ENCODE measurements at places on chromosomes 3 and 15.

DNA sequence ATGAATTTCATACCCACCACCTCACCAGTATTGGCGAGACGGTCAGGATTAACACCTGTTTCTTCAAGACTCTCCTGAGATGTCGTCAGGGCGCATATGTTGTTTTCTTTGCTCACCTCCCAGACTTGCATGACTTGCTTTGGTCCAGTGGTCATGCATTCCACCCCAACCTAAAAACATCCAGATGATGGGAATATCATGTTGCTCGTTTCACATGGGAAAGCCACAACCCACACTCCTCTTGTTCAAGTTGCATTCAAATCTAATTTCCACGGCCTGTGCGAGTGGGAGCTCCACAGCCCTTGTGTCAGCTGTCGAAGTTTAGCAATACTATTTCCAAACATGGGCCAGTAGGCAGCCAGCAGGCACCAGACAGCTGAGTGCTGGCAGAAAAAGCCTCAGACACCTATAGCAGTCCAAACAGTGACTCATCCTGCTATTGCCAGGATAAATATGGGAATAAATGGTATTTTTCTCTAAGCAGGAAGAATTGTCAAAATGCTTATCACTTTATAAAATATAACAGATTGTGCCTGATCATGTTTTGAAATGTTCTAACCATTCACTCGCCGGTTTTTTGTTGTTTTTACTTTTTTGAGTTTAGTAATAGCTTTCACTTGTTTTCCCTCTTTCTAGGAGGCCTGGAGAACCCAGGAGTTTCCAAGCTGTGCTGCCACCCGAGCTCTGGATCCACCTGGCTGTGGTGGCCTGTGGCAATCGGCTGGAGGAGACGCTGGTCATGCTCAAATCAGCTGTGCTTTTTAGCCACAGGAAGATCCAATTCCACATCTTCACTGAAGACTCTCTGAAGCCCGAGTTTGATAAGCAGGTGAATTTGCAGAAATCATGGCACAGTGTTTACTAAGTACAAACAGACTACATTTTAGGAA is 20.1 kb downstream of the GXYLT2 start:
- no peak for DNase-seq

DNA sequence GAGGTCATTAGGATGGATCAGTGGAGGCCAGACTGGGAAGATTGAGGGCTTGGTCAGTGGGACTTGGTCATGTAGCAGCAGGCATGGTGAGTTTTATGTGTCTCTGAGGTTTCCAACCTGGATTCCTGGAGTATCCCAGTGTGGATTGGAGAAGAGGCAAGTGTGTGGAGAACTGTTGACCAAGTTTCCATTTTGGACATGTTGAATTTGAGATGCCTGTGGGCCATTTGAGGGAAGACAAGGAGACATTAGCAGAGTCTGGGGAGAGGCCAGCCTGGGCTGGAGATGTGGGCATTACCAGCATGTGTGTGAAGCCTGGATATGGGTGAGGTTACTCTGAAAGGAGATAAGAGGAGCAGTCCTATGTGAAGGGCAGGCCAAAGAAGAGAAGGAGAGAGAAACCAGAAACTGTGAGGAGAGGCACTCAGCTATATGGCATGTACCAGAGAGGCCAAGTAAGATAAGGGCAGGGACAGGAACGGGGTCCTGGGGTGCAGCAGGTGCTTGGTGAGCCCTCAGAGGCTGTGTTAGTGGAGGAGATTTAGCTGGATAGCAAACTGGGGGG is 4.3 kb downstream of the SLC25A38 start:
- no peak for DNase-seq

DNA sequence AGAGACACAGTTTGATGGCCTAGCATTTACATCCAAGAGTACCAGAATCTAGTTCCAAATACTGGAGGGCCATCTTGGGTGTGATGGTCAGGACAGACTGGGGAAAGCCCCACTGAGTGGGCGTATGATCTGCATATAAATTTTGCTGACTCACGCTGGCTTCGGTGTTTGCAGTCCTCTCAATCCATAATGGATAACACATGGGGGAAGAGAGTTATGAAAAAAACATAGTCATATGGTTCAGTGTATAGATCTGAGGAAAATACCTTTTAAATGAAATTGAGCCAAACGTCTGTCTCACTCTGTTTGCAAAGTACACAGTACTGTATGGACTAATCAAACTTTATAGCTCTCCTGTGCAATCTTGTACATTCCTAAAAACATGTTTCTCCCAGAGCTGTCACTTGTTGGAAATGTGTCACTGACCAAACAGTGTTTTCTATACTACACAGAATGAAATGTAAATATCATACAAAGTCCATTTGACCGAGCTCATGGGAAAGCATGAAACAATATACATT is 125.3 kb upstream of the THBS1 start:
- DNase-seq, result no peak

- no peak for DNase-seq
These were observed 38.0 kb downstream of the ACAN start for GRCh38 chr15:88841236-88841635.

- DNase-seq, result no peak
These were observed 77.9 kb upstream of the ASB14 start for GRCh38 chr3:57370341-57370740.

Measured in dorsolateral prefrontal cortex (tissue), 122 donors.